ENCODE measurements at places on chromosomes 4 and X. TPM values are rescaled to one million over a fixed set of nuclear protein-coding genes. Genes with fewer than 3 reads are reported as not detected.

DNA sequence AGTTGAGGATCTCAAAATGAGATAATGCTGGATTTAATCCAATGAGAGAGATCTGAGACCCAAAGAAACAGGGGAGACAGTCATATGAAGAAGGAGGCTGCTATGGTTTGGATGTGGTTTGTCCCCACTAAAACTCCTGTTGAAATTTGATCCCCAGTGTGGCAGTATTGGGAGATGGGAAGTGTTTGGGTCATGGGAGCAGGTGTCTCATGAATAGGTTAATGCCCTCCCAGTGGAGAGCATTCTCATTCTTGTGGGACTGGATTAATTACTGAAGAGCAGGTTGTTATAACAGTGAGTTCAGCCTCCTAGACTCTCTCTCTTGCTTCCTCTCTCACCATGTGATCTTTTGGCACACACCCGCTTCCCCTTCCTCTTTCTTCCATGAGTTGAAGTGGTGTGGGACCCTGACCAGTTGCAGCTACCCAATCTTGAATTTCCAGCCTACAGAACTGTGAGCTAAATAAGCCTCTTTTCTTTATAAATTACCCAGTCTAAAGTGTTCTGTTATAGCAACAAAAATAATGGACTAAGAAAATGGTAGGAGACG is 70.3 kb downstream of the PPEF2 start:
- H3K4me3 ChIP-seq: no peak overlapping the region
- no peaks in the 10 kb centered on the region for H3K36me3 ChIP-seq
- no peak overlapping the region for H3K27ac ChIP-seq
- H3K27me3 ChIP-seq: no peaks in the 10 kb centered on the region
- DNase-seq: no peak

DNA sequence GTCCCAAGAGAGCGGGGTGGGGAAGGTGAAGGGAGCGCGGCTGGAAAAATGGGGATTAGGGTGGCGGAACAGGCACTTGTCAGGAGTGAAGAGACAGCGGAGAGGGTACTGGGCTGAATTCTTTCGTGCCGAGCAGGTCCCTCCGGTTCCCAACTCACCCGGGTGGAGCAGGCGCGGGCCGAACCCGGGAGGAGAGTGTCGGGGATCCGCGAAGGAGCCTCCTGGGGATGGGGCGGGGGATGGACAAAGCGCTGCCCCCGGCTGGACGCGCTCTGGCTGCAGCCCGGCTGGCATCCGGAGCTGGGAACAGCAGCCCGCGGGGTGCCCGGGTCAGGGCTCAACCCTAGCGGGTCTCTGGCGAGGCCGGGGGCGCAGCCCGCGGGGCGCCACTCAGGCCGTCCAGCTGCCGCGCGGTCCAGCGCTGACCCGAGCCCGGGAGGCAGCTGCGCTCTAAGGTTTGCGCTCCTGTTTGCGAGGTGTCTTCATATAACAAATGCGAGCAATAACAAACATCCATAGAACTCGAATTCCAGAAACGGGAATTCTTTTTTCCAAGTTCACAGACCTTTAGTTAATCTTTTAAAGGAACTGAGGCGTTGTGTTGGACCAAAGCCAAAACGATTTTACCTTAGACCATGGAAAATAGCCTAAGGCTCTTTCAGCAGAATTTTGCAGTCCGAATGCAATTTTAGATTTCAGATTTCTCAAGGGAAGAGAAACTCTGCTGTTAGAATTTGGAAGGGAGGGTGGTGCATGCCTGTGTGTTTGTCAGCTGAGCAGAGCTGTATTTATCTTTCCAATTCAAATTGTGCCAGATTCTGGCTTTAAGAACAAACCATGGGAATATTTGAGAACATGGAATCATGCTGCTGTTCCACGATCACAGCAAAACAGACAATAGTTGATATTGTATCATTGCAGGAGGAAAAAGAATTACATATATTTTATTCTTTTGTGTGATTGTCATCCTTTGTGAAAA is 744 bp downstream of the NPY5R start:
- no peak for DNase-seq
- no peaks in the 10 kb centered on the region for H3K36me3 ChIP-seq
- H3K27ac ChIP-seq: no peak overlapping the region
- no peaks in the 10 kb centered on the region for H3K4me1 ChIP-seq

DNA sequence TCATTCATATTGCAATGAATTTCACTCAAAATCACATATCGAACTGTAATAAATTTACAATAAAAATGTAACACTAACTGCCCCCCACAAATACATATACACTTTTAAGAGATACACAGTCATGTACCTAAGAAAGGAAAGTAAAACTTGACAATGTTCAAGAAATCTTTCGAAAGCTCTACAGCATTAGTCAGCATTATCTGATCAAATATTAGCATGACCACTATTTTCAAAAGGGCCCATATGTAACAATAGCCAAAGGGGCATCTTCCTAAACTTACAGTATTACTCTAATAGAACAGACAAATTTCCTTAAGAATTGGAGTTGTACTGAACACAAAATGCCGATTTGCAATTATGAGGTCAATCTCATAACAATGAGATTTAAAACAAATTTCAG is 51.8 kb downstream of the STX18 start:
- H3K4me3 ChIP-seq: no peak overlapping the region
- H3K36me3 ChIP-seq: no peaks in the 10 kb centered on the region
- no peaks in the 10 kb centered on the region for H3K27me3 ChIP-seq
- H3K4me1 ChIP-seq: no peaks in the 10 kb centered on the region
- DNase-seq: no peak

DNA sequence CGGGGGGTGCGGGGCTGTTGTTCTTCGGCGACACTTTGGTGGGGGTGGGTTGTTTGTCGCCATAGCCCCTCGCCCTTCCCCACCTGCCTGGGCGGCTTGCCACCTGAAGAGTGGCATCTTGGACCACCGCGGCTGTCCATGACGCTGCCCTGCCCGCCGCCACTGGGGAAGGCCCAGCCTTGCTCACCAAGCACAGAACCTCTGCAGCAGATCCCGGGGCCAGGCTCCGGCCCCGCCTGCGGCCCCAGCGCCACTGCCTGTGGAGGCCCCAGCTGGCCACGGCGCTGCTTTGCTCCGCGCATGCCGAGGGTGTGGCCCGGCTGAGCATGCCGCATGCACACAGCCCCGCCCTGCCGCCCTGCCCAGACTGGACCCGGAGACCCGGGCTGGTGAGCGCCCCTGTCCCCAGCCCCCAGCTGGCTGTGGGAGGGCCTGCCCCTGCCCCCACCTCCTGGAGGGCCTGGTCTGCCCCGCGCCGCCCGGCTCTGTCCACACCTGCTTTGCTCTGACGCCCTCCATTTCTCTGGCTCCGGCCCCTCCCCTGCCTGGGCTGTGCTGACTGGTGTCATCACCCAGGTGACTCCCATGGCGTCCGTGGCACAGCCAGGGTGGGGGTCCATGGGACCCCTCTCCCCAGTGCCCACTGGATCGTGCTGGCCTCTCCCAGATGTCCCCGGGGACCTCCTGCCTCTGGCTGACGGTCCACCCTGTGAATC is 5.3 kb downstream of the NAT8L start:
- no peak overlapping the region for H3K4me3 ChIP-seq
- no peaks in the 10 kb centered on the region for H3K4me1 ChIP-seq
- no peak overlapping the region for H3K27ac ChIP-seq

GRCh38 chrX:23981222-23981621 is 45.8 kb downstream of the KLHL15 start:
- no peaks in the 10 kb centered on the region for H3K27me3 ChIP-seq
- H3K36me3 ChIP-seq: peaks cover 5% of the 10 kb centered on the region
- no peak overlapping the region for H3K4me3 ChIP-seq
- no peak overlapping the region for H3K27ac ChIP-seq
- no peak for DNase-seq

- H3K27ac ChIP-seq: no peak overlapping the region
- no peaks in the 10 kb centered on the region for H3K4me1 ChIP-seq
- DNase-seq: no peak
Measured at GRCh38 chr4:183347566-183347965, 25.3 kb upstream of the CLDN24 start.

GRCh38 chr4:37905533-37906169 is 14.8 kb downstream of the TBC1D1 start:
- H3K4me1 ChIP-seq: no peaks in the 10 kb centered on the region
- no peaks in the 10 kb centered on the region for H3K27me3 ChIP-seq
- H3K36me3 ChIP-seq: peaks cover 6% of the 10 kb centered on the region
- no peak overlapping the region for H3K4me3 ChIP-seq

- H3K4me1 ChIP-seq: no peaks in the 10 kb centered on the region
- H3K4me3 ChIP-seq: no peak overlapping the region
- H3K27me3 ChIP-seq: no peaks in the 10 kb centered on the region
- no peak for DNase-seq
- H3K36me3 ChIP-seq: no peaks in the 10 kb centered on the region
- H3K27ac ChIP-seq: no peak overlapping the region
Measured at GRCh38 chrX:30153175-30153880, 62.0 kb upstream of the MAGEB2 start.

DNA sequence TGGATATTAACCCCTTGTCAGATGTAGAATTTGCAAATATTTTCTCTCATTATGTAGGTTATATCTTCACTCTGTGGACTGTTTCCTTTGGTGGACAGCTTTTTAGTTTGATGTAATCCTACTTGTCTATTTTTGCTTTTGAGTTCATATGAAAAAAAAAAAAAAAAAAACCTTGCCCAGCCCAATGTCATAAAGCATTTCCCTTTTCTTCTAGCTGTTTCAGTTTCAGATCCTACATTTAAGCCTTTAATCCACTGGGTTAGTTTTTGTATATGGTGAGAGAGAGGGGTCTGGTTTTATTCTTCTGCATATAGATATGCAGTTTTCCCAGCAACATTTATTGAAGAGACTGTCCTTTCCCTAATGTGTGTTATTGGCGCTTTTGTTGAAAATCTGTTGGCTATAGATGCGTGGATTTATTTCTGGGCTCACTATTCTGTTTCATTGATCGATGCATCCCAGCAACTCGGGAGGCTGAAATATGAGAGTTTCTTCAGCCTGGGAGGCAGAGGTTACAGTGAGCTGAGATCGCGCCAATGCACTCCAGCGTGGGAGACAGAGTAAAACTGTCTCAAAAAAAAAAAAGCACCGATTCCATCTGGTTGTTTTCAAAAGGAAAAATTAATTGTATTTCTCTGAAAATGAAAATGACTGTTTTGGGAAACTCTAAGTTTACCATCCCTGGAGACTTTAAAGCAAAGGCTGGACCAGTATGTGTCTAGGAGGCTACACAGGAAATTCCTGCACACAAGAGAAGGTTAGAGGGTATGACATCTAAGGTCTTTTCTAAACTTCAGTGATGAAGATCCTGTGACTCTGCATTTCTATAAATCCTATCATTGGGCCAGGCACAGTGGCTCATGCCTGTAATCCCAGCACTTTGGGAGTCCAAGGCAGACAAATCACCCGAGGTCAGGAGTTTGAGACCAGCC is 35.6 kb downstream of the STEEP1 start:
- H3K4me1 ChIP-seq: no peaks in the 10 kb centered on the region
- no peaks in the 10 kb centered on the region for H3K36me3 ChIP-seq

DNA sequence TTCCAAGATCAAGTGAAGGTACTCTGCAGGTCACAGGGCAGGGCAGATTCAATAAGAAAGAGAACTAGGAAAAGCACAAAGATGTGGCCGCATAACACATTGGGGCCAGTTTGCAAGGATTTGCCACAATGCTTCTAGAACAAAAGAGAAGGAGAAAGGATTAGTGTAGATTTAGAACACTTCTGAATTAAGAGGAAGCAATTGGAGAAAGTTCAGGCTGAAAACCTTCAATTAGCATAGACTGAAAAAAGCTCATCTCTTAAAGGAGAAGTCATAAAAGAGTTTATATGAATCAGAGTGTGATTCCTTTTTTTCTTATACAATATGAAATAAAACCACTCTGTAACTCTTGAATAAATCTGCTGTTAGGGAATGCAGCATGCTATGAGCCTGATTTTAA is 215.6 kb upstream of the FAT1 start:
- no peak overlapping the region for H3K27ac ChIP-seq
- DNase-seq: no peak
- H3K36me3 ChIP-seq: no peaks in the 10 kb centered on the region
- H3K4me3 ChIP-seq: no peak overlapping the region
- H3K27me3 ChIP-seq: no peaks in the 10 kb centered on the region

DNA sequence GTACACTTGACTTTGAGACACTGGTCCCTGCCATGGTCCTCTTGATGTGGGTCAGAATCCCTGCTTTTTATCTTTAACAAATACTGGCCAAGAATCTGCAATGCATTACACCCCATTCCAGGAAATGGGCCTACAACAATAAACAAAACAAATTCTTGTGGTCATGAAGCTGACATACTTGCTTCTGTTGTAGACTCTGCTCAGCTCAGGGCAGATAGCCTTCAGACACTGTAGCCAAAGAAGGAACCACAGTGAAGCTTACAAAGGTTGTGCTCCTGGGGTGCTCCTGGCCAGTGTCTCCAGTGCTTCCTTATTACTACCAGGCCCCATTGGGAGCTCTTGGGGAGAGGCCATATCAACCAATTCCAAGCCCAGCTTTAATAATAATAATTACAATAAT is 21.8 kb downstream of the KIAA1210 start:
- H3K4me1 ChIP-seq: no peaks in the 10 kb centered on the region
- H3K27me3 ChIP-seq: no peaks in the 10 kb centered on the region
- H3K4me3 ChIP-seq: no peak overlapping the region
- H3K27ac ChIP-seq: no peak overlapping the region

GRCh38 chr4:186069729-186070128 is 773 bp downstream of the TLR3 start:
- H3K36me3 ChIP-seq: no peaks in the 10 kb centered on the region
- H3K4me1 ChIP-seq: peaks cover 3% of the 10 kb centered on the region

DNA sequence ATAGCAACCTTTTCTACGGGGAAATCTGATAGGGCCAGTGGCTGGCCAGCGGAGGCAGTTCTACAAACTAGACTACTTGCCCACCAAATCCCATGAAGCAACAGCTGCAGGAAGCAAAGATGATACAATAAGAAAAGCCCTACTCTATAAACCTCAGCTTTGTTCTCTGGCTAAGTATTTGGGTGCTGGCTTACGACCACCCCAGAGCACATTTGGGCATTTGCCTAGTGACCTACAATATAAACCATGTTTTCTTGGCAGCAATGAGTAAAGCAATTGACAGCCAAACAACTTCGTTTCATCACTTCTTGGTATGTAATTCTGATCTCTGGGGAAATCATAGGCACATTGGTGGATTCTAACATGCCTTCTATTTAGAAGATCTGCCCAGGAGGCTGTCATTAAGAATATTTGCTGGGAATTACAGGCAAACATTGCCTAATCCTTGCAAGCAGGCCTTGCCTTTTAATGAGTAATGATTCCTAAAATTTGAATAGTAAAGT is 7.5 kb upstream of the LHFPL1 start:
- H3K27ac ChIP-seq: no peak overlapping the region
- H3K27me3 ChIP-seq: no peaks in the 10 kb centered on the region
- no peaks in the 10 kb centered on the region for H3K36me3 ChIP-seq

GRCh38 chr4:17152941-17153540 is 254.6 kb upstream of the LDB2 start:
- DNase-seq: no peak
- H3K27ac ChIP-seq: no peak overlapping the region
- H3K36me3 ChIP-seq: no peaks in the 10 kb centered on the region
- H3K4me3 ChIP-seq: no peak overlapping the region
- H3K27me3 ChIP-seq: no peaks in the 10 kb centered on the region
- no peaks in the 10 kb centered on the region for H3K4me1 ChIP-seq

The ADH7 gene
- total RNA-seq: not detected

The SULT1E1 gene
- total RNA-seq: 7.8 TPM

The TBC1D9 gene
- total RNA-seq: 4.7 TPM

The CFAP47 gene
- total RNA-seq: 0.05 TPM
